ENCODE measurements at places on chromosomes 11 and 22.

DNA sequence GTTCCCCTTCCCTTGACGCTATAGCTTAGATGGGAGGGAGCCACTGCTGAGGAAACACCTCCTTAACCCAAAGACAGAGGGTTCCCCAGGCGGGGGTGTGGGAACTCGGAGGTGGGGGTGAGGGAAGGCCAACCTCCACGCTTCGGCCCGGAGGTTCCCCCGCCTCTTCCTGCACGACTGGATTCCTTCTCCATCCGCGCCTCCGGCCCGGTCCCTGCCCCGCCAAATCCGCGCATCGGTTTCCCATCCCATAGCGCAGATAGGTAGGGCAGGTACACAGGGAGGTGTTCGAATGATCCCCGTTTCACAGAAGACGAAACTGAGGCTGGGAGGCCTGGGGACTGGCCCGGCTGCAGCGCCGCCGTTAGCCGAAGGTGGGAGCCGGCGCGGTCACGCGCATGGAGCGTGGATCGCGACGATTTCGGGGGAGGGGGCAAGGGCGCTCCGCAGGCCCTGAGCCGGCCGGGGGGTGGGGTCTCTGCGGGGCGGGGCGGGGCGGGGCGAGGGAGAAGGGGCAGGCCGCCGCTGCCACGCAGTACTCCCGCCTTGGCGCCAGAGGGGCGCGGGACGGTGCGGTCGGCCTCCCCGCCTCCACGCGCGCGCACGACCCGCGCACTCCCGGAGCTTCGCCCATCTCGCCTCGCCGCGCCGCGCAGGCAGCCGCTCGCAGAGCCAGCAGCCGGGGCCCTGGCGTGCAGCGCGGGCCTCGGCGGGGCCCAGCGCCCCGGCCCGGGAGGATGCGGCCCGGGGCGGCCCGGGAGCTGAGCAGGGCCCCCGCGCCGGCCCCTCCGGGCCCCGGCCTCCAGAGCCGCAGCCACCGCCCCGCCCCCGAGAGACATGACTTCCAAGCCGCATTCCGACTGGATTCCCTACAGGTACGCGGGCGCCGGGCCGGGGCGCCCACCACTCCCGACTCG is at the start of gene TUB:
TSS of gene TUB (plus strand) at position 538 of the 917 bp plus-strand sequence. CDS start at position 838, 300 bp downstream.
- DNase-seq, result no peak

DNA sequence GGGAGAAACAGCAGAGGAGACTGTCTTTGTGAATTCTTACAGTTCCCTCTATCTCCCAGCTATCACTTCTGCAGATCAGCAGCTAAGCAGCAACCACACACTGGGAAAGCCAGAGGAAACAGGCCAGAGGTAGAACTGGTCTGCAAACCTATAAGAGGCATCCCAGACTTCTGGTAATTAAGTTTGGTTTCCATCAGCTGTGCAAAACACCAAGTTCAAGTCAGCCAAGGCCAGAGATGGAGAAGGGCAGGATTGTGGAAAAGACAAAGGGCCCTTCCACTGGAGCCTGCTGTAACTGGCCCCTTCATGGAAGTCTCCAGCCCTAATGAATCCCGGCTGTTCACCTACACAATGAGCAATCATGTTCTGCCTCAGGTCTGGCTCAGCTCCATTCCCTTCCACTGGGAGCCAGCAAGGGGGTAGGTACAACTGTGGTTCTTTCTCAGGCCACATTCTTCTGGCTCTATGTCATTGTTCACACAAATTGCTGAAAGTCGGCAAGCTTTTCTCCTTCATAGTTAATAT is 4.6 kb upstream of the PAMR1 start:
- DNase-seq, result no peak

DNA sequence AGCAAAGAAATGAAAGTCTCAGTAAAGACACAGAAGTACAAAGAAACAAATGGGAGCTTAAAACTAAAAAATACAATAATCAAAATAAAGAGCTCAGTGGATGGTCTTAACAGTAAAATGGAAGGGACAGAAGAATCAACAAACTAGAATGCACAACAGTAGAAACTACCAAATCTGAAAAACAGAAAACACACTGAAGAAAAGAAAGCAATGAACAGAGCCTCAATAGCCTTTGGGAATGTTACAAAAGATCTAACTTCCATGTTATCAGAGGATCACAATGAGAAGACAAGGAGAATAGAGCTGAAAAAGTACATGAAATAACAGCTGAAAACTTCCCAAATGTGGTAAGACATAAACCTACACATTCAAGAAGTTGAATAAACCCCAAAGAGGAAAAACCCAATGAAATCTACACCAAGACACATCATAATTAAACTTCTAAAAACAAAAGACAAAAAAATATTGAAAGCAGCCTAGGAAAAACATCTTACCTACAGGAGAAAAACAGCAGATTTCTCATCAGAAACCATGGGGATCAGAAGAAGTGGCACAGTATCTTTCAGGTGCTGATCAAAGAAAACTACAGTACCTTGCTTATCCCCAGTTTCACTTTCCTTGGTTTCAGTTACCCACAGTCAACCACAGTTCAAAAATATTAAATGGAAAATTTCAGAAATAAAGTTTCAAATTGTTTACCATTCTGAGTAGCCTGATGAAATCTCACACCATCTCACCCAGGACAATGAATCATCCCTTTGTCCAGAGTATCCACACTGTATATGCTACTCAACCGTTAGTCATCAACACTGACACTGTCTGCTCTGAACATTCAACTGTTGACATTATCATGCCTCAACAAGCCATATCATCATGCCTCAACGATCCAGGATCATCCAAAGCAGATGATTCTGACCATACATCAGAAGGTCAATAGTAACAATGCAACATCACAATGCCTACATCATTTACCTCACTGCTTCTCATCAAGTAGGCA is 22.2 kb downstream of the RRAS2 start:
- no peak for DNase-seq

GRCh38 chr11:71951741-71952310 is 23.0 kb downstream of the RNF121 start:
- DNase-seq, result no peak

- DNase-seq, result no peak
Observed at GRCh38 chr11:106961048-106961447, 57.2 kb downstream of the GUCY1A2 start.

GRCh38 chr11:88066090-88066489 is 109.2 kb downstream of the RAB38 start:
- DNase-seq, result no peak

DNA sequence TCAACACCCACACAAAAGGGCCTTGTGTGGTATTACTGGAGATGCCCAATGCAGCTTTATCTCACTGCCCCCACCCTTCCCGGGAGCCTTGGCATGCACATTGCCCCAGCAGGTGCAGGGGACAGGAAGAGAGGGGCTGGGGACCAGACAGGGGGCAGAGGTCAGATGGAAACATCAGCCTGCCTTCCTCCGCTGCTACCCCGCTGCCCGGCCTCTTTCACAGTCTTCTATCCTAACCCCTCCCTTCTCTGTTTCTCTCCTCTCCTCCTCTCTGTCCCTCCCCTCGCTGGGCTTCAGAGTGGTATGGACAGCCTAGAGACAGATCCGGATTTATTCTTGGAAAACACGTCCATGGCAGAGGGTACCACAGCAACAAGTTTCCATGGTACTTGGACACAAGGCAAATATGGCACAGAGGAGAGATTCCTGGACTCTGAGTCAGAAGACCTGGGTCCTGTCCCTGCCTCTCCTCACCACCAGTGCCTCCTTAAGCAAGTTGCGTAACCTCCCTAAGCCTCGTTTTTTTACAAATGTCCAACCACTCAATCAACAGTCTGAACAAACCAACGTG is 8.3 kb upstream of the IGSF9B start:
- no peak for DNase-seq

GRCh38 chr22:24205438-24206195 is 24.3 kb downstream of the SUSD2 start:
- no peak for DNase-seq

GRCh38 chr11:91654686-91655085 is 569.9 kb upstream of the FAT3 start:
- DNase-seq, result no peak

DNA sequence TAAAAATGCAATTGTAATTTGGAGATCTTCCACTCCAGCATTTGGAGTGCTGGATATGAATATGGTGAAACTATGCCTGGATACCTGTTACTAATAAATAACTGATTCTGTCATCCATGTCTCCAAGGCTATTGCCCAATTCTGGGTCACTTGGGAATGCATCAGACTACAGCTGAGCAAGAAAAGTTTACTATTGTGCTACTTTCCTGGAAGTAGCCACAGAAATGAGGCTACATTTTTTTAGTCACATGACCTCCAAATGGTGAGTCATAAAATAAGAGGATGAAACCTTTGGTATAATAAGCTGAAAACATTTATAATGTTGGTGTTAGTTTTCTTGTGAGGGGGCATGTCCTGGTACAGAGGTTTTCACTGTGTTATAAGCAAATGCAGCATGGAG is 44.4 kb downstream of the DCDC1 start:
- no peak for DNase-seq

All from GM06990 (cell line).